B cell (primary cell): ENCODE measurements at places on chromosomes 7 and 10. TPM values are rescaled to one million over a fixed set of nuclear protein-coding genes. Genes with fewer than 3 reads are reported as not detected.

DNA sequence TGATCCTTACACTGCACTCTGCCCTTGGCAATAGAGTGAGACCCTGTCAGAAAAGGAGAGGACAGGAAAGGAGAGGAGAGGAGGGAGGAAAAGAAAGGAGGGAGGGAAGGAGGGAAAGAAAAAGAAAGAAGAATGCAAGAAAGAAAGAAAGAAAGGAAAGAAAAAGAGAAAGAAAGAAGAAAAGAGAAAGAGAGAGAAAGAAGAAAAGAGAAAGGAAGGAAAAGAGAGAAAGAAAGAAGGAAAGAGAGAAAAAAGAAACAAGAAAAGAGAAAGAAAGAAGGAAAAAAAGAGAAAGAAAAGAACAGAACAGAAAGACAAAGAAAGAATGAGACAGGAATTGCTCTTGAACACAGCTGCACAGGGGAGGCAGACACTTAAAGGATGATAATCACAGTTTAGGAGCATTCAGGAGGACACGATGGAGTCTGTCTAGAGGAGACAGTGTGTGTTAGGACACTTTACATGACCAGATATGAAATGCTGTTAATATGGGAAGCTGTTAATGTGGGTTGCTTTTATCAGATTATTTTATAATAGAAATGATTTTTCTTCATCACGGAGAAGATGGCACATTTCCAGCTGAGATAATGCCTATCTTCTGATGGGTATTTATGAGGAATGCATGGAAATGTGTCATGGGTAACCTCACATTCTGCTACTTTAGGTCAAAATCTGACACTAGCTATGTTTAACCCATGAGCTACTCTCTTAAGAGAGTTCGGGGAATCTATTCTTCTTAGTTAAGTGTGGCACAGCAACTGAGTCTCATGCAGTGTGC lies 160.5 kb downstream of the BAMBI start:
- H3K27me3 ChIP-seq, result no peaks in the 10 kb centered on the region
- no peaks in the 10 kb centered on the region for H3K36me3 ChIP-seq
- DNase-seq, result no peak
- no peak overlapping the region for H3K4me3 ChIP-seq
- no peaks in the 10 kb centered on the region for H3K4me1 ChIP-seq

ZNF107 gene
- total RNA-seq, result 70.7 and 73.7 TPM in 2 replicates

DNA sequence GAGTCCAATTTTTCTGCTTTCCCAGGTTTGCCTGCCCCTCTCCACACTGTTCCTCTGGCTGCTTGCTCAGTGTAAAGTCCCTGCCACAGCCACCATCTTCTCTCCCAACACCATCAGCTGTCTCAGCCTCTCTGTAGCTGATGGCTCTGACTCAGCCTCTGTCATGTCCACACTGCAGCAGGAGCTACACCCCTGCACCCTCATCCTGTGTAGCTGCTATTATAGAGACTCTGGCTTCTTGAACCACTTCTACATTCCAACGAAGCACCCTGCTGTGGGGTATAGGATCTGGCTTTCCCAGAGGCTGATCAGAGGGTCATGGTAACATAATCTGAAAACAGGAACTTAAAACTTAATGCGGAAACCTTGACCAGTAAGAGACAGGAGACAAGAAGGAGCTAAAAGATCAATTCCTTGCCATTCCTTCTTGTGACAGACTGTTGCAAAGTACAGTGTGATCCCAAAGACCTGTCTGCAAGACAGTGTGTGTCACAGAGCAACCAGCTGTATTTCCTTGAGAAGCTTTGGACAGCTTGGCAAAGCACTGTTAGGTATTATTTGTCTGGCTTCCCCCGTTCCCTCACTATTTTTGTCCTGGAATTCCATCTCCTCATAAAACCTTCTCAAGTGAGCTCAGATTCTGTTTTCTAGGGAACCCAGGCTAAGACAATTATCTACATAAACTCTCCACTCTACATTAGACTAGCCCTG lies 42.3 kb downstream of the NRCAM start:
- H3K27me3 ChIP-seq, result peaks cover 7% of the 10 kb centered on the region
- H3K36me3 ChIP-seq, result no peaks in the 10 kb centered on the region
- DNase-seq, result peak; percentile 10

- no peak overlapping the region for H3K4me3 ChIP-seq
- H3K36me3 ChIP-seq, result no peaks in the 10 kb centered on the region
- H3K4me1 ChIP-seq, result no peaks in the 10 kb centered on the region
- no peaks in the 10 kb centered on the region for H3K27me3 ChIP-seq
Measured at GRCh38 chr10:62959553-62959952, 143.4 kb upstream of the EGR2 start.

DNA sequence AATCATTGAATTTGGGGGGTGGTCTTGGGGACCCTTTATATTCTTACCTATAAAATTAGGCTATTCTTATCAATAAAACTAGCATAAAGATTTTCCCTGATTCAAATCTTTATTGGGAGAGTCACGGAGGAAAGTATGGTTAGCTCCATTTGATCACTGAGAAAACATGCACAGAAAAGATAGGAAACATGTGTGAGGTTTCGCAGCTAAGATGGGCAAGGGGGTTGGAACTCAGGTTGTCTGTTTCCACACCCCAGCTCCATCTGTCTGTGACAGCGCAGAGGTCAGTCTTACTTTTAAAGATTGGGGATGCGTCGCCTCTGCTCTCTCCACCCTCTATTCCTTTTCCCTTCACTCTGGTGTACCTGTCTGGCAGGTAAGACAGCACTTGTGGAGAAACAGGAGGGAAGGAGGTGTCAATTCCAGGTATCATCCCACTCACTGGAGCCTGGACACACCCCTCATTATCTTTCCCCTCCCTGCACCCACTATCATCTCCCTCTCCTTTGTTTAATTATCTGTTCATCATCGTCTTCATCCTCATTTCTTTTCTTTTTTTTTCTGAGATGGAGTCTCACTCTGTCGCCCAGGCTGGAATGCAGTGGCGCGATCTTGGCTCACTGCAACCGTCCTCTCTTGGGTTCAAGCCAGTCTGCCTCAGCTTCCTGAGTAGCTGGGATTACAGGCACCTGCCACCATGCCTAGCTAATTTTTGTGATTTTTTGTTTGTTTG lies 2.4 kb upstream of the DENND10 start:
- H3K27ac ChIP-seq, result no peak overlapping the region
- DNase-seq, result no peak
- no peak overlapping the region for H3K4me3 ChIP-seq
- H3K4me1 ChIP-seq, result peaks cover 6% of the 10 kb centered on the region
- no peaks in the 10 kb centered on the region for H3K27me3 ChIP-seq
- H3K36me3 ChIP-seq, result no peaks in the 10 kb centered on the region

DNA sequence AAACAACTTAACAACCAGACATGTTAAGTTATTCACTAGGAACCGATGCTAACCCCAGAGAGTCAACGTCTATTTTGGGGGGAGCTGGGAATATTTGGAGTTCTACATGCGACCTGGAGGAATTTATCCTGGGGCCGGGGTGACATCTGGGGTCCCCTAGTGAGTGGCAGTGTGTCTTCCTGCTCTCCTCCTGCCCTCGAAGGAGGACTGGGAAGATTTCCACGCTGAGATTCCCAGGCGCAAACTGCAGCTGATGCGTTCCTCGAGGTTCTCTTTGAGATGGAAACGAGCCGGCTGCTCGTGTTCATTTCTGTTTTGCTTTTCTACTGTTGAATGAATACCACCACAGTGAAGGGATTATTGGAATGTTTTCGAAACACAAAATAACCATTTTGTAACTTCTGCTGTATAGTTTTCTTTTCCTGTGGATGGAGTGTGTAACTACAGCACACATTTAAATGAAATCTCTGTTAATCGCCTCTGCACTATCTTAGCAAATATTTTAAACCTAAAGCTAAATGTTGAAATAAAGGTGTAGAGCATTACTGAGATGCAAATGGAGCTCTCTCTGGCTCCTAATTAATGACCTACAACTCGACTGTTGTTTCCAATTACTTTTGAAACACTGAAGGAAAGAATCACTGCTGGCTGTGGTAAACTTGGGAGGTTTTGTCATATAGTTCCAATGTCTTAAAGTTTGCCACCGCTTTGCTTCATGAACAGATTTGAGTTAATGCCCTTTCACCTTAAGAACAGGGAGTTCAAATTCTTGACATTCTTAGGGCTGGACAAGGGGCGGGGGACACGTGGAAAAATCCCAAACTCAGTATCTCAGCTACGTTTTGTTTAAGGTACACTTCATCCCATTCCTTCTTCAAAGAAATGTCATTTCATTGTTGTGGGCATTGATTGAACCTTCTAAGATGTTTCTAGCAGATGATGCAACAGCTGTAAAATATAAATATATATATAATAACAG lies 21.1 kb downstream of the GATA3 start:
- no peak overlapping the region for H3K27ac ChIP-seq
- H3K4me1 ChIP-seq, result no peaks in the 10 kb centered on the region
- no peaks in the 10 kb centered on the region for H3K36me3 ChIP-seq
- no peak for DNase-seq

- no peaks in the 10 kb centered on the region for H3K27me3 ChIP-seq
Measured at GRCh38 chr7:101884671-101885596, 67.5 kb downstream of the CUX1 start.

DNA sequence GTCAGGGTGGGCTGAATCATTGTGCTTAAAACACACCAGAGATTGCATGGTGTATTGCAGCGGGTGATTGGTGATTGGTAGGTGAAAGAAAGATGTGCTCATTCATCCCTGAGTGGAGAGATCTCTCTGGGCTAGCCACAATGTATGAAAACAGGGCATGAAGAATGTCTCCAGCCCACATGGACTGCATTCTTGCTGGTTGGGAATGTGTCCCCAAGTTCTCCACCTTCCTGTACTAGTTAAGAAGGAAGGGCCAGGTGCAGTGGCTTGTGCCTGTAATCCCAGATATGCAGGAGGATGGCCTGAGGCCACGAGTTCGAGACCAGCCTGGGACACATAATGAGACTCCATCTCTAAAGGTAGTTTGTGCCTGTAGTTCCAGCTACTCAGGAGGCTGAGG lies 113.8 kb upstream of the LANCL2 start:
- H3K27ac ChIP-seq, result no peak overlapping the region
- peaks cover 16% of the 10 kb centered on the region for H3K4me1 ChIP-seq
- DNase-seq, result no peak
- no peak overlapping the region for H3K4me3 ChIP-seq

- peaks cover 25% of the 10 kb centered on the region for H3K4me1 ChIP-seq
- peaks cover 55% of the 10 kb centered on the region for H3K27me3 ChIP-seq
- no peak for DNase-seq
Measured at GRCh38 chr10:22473044-22473443, 127.7 kb downstream of the SPAG6 start.

GRCh38 chr7:4738711-4739527 lies 36.5 kb upstream of the AP5Z1 start:
- no peak for DNase-seq
- peak overlapping the region; percentile 30 for H3K27ac ChIP-seq

DNA sequence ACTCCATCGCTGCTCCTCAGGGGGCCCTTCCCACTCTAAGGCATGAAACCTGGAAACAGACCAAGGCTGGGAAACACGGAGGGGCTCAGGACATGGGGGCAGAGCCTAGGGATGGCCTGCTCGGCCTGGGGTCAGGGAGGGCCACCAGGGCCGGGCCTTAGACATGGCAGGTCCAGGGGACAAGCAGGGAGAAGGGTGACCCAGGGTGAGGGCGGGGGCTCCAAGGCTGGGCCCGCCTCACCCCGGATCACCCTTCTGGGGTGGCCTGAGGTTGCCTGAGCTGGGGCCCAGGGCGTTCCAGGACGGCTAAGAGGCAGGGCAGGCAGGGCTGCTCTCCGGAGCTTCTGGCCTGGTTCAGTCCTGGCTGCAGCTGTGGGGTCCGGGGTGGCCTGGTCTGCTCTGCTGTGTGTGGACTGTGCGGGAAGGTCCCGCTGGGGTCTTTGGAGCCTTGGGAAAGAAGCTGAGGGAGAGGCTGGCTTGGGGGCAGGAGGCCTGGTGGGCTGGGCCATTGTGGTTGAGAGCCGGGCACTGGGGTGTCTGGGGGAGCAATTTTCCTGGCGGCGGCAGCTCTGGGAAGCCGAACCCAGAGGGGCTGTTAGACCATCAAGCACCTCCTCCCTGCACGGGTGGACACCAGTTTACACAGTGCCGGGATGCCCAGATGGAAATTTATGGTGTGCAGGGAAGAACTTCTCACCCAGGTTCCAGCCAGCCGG lies 52.2 kb downstream of the UNCX start:
- H3K4me3 ChIP-seq, result no peak overlapping the region
- no peaks in the 10 kb centered on the region for H3K4me1 ChIP-seq
- no peak for DNase-seq
- H3K36me3 ChIP-seq, result no peaks in the 10 kb centered on the region

SLC26A4 gene
- total RNA-seq, result 0.05 and 0.29 TPM in 2 replicates

DNA sequence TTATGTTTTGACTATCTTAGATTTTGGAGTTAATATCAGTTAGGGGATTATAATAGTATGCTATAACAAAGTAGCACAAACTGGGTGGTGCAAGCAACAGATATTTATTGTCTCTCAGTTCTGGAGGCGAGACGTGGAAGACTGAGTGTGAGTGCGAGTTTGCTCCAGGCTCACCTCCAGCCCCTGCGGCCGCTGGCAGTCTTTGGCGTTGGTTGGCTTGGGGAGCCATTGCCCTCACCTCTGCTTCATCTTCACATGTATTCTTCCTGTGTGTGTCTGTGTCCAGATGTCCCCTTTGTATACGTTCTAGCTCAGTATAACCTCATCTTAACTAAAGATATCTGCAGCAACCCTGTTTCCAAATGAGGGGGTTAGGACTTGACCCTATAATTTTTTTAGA lies 343.9 kb upstream of the COBL start:
- no peaks in the 10 kb centered on the region for H3K27me3 ChIP-seq
- DNase-seq, result no peak
- H3K36me3 ChIP-seq, result no peaks in the 10 kb centered on the region
- H3K4me3 ChIP-seq, result no peak overlapping the region

- no peak overlapping the region for H3K4me3 ChIP-seq
- DNase-seq, result no peak
- no peak overlapping the region for H3K27ac ChIP-seq
- H3K36me3 ChIP-seq, result no peaks in the 10 kb centered on the region
Measured at GRCh38 chr10:28719789-28720436, 42.6 kb downstream of the BAMBI start.

DNA sequence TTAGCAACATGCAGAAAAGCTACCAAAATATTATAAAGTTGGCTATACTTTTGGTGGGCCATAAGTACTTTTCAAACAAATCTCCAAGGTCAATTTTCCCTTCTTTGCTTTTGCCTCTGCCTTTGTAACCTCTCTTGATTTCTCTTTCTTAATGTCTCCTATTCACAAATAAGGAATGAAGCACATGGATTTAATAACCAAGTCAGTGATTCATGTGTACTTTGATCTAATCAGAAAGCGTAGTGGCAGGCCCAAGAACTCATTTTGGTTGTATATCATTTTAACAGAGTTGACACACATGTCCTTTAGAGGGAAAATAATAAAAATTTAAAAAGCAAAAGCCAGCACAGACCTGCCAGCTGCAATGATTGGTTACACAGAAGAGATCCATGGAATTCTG lies 93.7 kb downstream of the FZD1 start:
- H3K4me3 ChIP-seq, result no peak overlapping the region
- H3K27me3 ChIP-seq, result no peaks in the 10 kb centered on the region
- no peak for DNase-seq
- H3K27ac ChIP-seq, result no peak overlapping the region
- no peaks in the 10 kb centered on the region for H3K36me3 ChIP-seq

- peak overlapping the region; percentile 31 for H3K4me3 ChIP-seq
- DNase-seq, result peak; percentile 95
- H3K36me3 ChIP-seq, result no peaks in the 10 kb centered on the region
Measured at GRCh38 chr10:119306514-119306951, 99.2 kb downstream of the GRK5 start.

LIPM gene
- total RNA-seq, result not detected in 2 replicates
